Suprapubic skin (tissue), 4 donors: ENCODE measurements at places on chromosomes 1 and 21.
A peak's percentile ranks its signal among the peaks of the same experiment; 100 is the strongest.

- no peak for DNase-seq
Observed at GRCh38 chr1:227298512-227299240, 19.6 kb downstream of the CDC42BPA start.

GRCh38 chr1:10854856-10855459 is 58.5 kb upstream of the CASZ1 start:
- DNase-seq = no peak

GRCh38 chr1:27356619-27357280 is 10.0 kb downstream of the MAP3K6 start:
- DNase-seq = no peak

GRCh38 chr1:34655206-34655874 is 99.5 kb upstream of the GJB5 start:
- DNase-seq = no peak

DNA sequence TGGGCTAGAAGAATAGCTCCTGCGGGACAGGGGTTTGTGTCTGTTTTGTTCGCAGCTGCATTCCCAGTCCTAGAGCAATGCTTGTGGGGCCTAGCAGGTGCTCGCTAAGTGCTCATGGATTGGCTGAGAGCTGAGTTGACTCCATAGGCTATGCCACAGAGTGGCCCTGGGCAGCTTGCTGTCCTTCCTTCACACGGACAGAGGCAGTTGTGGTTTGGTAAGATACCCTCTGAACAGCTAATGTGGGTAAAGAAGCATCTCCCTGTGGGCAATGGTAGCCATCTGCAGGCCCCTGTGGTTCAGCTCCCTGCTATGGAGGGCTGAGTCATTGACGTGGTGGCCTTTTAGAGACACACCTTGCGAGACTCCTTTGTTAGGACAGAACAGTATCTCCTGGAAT is 23.5 kb upstream of the LBR start:
- DNase-seq = no peak

GRCh38 chr1:231776010-231776756 is 149.6 kb downstream of the DISC1 start:
- no peak for DNase-seq

- no peak for DNase-seq
Observed at GRCh38 chr21:43362915-43363314, 64.0 kb downstream of the SIK1 start.

DNA sequence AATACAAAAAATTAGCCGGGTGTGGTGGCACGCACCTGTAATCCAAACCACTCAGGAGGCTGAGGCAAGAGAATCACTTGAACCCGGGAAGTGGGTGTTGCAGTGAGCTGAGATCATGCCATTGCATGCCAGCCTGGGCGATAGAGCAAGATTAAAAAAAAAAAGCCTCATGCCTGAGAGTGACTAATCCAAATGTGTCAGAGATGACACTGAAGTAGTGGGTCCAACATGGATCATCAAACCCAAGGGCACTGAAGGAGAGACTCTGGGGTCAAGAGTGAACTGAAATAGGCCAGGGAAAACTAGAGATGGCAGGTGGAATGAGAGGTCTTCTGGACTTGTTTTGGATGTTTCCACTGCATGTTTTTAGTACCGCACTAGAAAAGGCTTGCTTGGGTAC is 10.2 kb upstream of the CACHD1 start:
- DNase-seq = no peak

GRCh38 chr1:67583462-67583950 is 101.5 kb upstream of the GADD45A start:
- no peak for DNase-seq

GRCh38 chr1:202692959-202693555 is 17.2 kb downstream of the SYT2 start:
- no peak for DNase-seq

DNA sequence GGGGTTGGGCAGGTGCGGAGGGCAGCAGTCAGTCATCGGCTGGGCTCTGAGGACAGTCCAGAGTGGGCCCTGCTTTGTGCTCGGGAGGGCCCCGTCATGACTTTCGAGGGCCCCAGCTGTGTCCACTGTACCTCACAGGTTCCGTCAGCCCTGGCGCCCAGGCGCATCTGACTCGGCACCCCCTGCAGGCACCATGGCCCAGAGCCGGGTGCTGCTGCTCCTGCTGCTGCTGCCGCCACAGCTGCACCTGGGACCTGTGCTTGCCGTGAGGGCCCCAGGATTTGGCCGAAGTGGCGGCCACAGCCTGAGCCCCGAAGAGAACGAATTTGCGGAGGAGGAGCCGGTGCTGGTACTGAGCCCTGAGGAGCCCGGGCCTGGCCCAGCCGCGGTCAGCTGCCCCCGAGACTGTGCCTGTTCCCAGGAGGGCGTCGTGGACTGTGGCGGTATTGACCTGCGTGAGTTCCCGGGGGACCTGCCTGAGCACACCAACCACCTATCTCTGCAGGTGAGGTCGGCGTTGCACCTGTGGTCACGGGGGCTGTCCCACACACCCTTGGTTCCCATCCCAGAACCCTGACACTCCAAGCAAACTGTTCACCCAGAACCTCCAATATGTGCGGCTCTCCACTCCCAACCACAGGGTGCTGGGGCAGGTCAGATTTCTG is 7.8 kb downstream of the PODN start:
- DNase-seq = peak; percentile 55

DNA sequence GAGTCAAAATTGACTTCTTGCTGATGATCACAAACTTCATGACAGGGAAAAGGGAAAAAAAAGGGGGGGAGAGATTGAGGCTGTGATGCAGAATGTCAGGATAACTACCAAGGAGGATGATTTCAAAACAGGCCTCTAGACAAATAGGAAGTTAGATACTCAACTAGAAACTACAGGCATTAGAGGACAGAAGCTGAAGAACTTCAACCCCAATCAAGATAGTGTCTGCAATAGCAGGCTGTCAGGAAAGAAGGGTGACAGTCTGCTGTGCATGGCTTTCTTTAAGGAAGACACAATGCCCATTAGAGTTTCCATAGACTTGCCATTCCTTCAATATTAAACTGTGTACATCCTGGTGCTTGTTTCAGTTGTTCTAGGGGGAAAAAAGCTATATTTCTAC is 257.2 kb downstream of the TTLL7 start:
- DNase-seq = no peak

DNA sequence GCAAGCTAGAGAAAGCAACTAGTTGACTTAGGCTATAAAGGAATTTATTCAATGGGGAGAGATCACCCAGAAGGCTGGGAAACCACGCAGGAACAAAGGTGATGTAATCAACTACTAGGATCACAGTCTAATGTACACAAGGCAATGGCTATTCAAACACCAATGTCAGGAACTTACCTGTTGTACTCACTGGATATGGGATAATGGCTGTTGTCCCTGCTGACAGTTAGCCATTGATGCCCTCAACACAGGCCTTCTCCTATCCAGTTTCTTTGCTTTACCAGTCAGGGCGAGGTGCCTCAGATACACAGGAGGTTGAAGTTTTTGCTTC is 32.3 kb downstream of the C21orf91 start:
- DNase-seq = no peak

DNA sequence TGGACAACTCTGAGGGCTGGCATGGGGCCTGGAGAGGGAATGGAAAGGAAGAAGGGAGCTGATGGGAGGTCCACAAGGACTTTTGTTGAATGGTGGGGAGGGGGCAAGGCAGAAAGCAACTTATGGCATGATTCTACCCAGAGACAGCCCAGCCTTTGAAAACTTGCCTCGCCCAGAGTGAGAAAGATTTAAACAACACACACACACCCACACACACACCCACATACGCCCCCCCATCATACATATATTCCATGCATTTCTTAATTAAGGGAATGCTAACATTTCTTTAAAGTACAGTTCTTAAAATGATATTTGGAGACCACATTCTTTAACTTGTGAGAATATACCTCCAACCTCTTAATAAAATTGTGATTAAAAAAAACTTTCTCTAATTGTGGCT is 115.4 kb upstream of the F3 start:
- DNase-seq = no peak

- DNase-seq = peak; percentile 85
Observed at GRCh38 chr1:116909512-116910378, at the start of gene PTGFRN. Gene PTGFRN (plus strand): TSS chr1:116909916. CDS start chr1:116910204, 288 bp downstream.

- no peak for DNase-seq
Observed at GRCh38 chr1:121586369-121587229, 401.8 kb downstream of the SRGAP2C start.
